Stimulated activated CD8-positive, alpha-beta memory T cell treated with anti-CD3 and anti-CD28 coated beads, Interleukin-2, amount 100 ng/mL, for 1 hour (primary cell): ENCODE measurements at places on chromosomes 4 and X.
A peak's percentile ranks its signal among the peaks of the same experiment; 100 is the strongest.

- no peak for DNase-seq
Measured at GRCh38 chr4:166165829-166166420, 292.9 kb downstream of the TLL1 start.

- no peak for DNase-seq
Measured at GRCh38 chr4:22596409-22596808, 80.5 kb upstream of the ADGRA3 start.

DNA sequence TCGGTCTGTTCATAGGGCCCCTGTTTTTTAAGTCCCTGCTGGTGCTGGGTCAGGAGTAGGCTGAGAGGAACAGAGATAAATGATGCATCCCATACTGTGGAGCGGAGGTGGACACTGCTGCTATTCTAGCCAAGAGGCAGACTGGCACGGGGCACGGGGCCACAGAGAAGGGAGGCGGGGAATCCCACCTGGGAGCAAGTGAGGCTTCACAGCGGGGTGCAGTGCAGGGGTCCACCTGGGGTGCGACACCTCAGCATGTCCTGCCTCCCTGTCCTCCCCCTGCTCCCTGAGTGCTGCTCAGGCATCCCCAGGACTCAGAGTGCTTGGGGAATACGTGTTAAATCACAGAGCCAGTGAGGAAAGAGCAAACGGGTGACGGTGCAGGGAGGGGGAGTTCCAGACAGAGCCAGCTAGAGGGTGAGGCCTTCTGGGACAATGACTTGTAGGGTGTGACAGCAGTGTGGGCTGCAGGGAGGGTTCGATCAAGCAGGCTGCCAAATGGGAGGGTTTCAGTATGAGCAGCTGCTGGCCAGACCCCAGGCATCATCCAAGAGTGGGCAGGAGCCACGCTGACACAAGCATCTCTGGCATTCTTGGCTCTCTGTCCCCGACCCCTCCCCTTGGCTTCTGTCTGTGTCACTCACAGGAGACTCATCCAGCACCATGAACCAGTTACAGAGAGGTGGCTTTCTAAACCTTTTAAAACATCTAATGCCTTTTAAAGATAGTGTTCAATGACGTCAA, 13.7 kb upstream of the HTRA3 start:
- no peak for DNase-seq

- DNase-seq: no peak
Measured at GRCh38 chrX:110120025-110120424, 117.1 kb downstream of the TMEM164 start.

GRCh38 chrX:105328773-105329172, 108.3 kb upstream of the TEX13A start:
- DNase-seq: no peak

- no peak for DNase-seq
Measured at GRCh38 chr4:145546175-145546915, 64.7 kb downstream of the SMAD1 start.

DNA sequence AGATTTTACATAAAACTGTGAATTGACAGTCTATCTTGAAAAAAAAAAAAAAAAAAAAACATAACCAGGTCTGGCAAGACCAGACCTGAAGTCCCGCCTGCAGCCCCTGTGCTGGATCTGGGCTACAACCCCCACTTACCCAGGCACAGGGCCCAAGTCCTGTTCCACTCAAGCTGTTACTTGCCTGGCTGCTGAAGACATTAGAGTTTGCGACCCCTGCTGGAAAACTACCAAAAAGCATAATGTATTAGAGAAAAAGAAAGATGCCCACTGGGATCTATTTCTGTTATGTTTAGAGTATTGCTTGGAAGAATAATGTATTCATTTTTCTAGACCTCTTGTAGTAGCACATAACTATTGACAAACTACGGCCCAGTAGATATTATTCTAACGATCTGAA, 4.7 kb downstream of the HS3ST1 start:
- DNase-seq: no peak

DNA sequence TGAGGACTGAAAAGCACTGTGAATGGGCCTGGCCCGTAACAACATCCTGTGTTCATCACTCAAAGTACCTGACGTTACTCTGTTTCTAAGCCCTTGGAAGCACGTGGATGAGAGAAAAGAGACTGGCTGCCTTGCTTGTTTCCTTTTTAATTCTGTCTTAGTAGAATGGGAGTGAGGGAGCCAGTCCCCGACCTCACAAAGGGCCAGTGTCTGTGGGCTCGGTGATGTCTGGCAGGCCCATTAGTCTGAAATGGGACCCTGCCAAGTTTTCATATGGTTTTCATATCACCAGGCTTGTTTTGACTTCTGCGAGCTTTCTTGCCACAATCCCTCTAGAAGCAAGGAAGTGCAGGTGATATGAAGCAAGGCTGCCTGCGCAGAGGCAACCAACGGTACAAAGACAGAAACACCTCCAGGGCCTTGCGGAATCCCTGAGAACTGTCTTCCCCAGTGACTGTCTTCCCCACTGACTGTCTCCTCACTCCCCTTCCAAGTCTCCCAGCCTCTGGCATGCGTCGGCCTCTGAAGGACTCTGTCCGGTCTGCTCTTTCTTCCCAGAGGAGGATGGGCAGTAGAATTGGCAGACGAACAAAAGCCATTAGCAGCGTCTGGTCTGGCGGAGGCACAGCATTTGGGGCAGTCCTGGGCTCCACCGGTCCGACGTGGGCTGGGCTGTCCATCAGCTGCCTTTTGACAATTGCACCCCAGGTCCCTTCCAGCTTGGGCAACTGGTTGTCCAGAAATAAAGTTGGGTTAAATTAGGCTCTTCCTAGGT, 20.2 kb upstream of the RASL11B start:
- DNase-seq: no peak

- no peak for DNase-seq
Measured at GRCh38 chr4:37197899-37198298, 46.6 kb upstream of the NWD2 start.

DNA sequence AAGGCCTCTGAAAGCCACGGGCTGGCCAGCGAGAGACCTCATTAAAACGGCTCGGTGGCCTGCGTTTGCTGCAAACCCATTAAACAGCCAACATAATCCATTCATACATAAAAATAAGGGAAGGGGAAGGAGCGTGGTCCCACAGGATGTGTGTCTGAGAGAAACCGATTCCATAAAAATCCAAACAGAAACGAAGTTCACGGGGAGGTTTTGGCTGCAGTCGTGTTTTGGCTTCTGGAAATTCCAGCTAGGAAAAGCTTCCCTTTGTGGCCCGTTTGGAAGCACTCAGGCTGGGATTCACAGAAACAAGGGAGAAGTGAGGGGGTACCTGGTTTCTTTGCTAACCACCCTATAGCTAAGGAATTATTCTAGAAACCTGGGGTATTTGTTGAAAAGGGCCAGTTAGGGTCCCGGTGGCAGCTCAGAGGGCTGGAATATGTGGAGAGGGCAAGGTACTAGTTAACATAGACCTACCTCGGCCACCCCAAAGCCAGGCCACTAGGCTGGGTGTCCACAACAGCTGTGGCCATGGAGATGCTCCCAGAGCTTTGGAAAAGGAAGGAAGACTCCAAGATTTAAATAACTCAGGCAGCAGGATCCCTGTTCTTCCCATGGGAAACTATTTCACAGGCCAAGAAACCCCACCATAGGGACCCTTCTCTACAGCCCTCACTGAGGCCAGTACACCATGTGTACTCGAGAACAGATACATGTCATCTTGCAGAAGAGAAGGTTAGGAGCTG, 166.8 kb downstream of the BCOR start:
- no peak for DNase-seq

DNA sequence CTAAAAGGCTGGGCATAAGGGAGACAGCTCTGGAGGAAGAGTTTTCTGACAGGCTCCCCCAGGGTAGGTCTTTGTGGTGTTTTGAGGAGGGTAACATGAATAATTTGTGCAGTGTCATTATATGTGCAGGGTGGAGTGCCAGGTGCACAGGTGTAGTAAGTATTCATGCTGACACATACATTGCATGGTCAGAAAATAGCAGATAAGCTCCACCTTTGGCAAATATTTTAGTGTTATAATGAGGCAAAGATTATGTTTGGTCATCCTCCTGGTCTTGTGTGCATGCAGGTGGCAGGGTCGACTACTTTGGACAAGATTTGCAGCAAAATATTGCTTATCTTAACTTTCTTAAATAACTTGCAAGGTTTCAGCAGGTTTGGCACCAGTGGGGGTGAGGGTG, 910.4 kb upstream of the PCDH10 start:
- no peak for DNase-seq

DNA sequence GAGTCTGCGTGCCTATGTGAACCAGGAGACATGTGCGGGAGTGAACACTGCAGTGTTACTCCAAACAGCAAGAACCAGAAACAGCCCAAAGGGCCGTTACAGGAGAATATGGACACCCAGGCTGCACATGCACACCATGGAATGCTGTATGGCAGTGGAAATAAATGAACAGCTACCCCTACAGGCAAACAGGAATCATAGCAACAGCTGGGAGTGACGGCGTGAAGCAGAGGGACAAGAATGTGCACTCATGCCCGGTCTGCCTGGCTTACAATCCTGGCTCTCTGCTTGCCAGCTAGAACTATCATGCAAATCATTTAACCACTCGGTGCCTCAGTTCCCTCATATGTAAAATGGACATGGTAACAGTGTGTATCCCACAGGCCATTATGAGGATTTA, 16.6 kb downstream of the GPKOW start:
- no peak for DNase-seq

DNA sequence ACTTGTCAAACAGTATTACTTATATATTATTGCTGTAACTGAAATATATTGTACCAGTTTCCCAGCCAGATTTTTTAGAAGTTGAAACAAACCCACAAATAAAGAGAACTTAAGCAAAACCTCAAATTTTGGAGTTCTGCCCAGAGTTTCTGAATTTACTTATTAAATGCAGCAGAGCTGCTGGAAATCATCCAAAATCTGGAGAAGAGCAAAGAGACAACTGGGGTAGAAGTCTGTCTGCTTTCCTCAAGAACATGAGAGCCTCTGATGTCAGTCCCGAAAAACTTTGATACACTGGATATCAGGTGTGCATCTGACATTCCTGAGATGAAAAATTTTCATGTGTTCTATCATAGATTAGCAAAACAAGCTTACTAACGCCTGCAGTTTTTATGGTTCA, 325.9 kb downstream of the NR3C2 start:
- no peak for DNase-seq

DNA sequence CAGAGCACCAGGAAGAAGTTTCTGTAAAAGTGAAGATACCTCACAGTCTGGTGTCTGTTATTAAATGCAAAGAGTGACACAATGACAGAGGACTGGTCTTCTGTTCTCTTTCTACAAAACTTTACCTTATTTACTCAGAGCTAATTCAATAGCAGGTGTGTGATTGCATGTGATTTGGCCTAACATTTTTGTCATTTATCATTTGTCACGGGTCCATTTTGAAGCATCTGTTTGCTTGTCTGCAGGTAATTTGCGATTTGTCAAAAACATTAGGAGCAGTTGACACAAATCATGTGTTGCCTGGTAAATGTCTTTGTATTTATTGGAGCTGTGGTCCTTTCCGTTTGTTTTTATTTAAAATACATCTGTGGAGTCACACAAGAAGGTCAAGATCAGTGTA, 1232.4 kb downstream of the STIM2 start:
- no peak for DNase-seq

- DNase-seq: no peak
Measured at GRCh38 chr4:94728056-94728766, 29.5 kb upstream of the BMPR1B start.

GRCh38 chr4:149684516-149684915, 131.1 kb downstream of the IQCM start:
- no peak for DNase-seq

GRCh38 chr4:40747207-40747835, 2.4 kb upstream of the NSUN7 start:
- DNase-seq: no peak

- peak; percentile 41 for DNase-seq
Measured at GRCh38 chrX:119482481-119483480, 14.5 kb downstream of the SLC25A5 start.

- no peak for DNase-seq
Measured at GRCh38 chr4:71584585-71584984, 199.3 kb downstream of the GC start.

DNA sequence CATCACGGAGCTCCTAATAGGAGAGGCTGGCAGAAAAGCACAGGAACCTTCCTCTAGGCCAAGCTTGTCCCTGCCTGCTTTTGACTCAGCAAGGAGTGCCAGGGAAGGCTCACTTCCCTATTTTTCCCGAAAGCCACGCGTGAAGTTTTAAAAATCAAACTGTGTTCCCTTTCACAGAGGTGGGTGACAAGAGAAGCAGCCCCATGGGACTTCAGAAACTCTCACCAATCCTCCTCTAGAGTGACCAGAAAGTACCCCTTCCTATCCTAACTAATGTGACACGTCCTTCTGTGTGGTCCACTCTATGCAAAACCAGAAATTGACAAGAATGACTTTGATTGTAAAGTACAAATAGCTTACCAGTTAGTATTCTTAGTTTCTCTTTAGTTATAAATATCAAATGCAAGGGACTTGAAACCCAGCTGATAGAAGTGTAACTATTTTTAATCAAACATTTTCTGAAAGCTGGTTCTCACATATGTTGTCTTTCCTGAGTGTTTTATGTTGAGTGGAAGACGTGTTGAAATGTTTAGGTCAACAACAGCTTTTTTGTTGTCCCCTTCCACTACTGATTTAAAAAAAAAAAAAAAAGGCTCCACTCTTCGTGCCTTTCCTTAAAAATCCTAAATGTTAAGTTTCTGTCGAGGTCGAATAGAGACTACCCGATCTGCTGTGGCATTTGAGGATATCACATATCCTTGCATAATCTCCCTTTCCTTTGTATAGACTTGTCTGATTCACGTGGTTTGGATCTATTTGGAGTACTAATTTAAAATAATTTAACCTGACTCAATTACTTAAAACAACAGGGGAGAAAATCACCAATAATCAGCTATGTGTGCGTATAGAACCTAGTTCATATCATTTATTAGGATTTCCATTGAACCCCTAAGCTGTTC, 42.1 kb downstream of the NFKB1 start:
- DNase-seq: no peak

GRCh38 chr4:4884611-4885010, 25.1 kb downstream of the MSX1 start:
- DNase-seq: no peak

DNA sequence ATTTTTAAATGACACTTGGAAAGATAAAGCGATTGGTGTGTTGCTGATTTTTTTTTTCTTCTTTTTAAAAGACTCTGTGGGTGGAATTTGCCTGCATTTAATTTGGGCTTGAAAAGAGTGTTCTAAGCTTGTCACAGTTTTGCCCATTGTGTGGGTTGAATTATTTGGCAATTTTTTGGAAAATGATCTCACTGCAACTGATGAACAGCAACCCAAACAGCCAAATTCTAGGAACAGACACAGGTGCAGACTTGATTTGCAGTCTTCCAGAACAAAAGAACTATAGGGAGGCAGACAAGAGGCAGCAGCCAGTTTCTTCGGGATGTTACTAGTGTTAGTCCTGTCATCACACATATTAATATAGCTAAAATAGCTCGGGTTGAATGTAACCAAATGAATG, 40.5 kb downstream of the CASP6 start:
- DNase-seq: no peak

- no peak for DNase-seq
Measured at GRCh38 chr4:7415927-7416686, 18.6 kb downstream of the PSAPL1 start.
